ENCODE measurements at places on chromosomes 5 and 9.

GRCh38 chr5:138160706-138161105 lies 17.7 kb downstream of the BRD8 start:
- DNase-seq = no peak

DNA sequence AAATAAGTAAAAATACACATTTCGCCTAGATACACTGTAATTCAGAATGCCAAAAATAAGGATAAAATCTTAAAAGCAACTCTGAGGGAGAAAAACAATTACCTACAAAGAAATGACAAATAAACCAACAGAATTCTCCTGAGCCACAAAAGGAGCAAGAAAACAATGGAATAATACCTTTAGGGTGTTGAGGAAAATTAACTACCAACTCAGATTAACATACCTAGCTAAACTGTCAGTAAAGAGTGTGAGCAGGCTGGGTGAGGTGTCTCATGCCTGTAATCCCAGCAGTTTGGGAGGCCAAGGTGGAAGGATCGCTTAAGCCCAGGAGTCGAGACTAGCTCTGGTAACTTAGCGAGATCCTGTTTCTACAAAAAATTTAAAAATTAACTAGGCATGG lies 81.5 kb downstream of the C9orf50 start:
- no peak for DNase-seq

DNA sequence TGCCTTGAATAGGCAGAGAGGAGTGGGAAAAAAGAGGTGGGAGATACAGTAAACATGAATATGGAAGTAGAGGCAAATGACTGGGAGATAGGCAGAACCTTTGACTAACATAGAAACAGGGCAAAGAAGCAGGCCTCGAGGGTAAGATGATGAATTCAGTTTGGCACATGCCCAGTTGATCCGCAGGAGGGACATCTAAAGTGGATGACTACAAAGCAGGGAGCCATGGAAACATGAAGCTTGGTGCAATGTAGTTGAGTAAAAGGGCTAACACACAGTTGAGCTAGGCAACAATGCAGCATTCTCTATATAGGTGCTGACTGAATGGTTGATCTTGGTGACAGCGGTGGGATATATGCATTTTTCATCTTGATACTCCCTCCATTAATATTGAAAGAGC lies 253.8 kb downstream of the DMRT2 start:
- no peak for DNase-seq

DNA sequence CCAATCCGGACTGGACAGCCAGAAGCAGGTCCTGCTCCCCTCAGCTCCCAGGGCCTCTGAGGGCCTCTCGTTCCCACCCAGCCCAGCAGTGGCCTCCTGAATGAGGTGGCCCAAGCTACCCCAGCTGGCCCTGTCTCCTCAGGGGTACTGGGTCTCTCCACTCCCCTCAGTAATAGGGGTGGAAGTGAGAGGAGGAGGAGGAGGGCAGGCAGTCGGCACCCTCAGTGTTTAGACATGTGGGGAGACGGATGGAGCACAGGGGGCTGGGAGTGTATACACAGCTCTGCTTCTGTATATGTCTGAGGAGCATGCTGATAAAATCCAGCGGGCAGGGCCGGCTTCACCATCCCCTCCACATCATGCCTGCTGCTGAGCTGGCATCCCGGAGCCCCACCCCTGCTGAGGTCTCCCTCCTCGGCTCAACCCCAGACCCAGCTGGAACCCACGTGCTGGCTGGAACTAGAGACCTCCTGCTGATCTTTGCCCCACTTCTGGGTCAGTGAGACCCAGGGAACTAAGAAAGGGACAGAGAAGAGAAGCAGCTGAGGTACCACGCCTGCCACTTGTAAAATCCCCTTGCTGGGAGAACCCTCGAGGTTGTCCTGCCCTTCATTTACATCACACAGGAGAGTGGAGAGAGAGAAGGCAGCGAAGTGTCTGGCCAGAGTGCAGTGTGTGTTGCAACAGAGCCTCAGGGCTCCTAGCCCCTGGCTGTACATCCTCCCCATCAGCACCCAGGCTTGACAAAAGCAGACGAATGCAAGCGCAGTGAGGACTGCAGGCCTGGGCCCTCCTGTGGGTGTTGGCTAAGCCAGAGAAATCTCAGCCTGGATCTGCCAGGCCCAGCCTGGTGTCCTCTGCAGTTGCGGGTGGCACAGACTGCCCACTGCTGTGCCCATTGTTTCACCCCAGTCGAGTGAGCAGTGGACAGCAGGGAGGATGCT lies 77.5 kb downstream of the PSD2 start:
- no peak for DNase-seq

GRCh38 chr5:14357851-14358250 lies 214.7 kb downstream of the TRIO start:
- DNase-seq = no peak

GRCh38 chr5:12624776-12625560 lies 720.7 kb upstream of the CTNND2 start:
- DNase-seq = no peak

- DNase-seq = no peak
Observed at GRCh38 chr9:125904155-125904851, 157.1 kb downstream of the PBX3 start.

GRCh38 chr5:5983261-5983980 lies 394.9 kb downstream of the MED10 start:
- DNase-seq = no peak

GRCh38 chr5:141814064-141814964 lies 63.9 kb downstream of the PCDH1 start:
- peak; percentile 38 for DNase-seq

DNA sequence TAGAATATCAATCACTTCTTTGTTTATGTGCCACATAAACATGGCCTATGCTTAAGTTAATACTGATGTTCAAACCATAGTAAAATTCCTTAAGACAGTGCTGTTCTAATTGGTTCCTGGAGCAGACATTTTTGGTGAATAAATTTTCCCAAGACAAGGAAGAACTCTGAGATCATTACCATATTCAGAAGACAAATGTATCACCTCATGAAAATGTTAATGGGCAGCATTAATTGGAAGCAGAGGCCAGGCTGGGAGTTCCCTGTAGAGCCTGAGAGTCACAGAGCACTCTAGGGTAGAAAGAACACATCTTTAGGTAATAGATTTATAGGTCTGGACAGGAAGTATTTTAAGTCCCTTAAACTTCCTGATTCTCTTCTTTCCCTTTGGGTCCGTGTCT lies 240.2 kb downstream of the MAN2A1 start:
- no peak for DNase-seq

- DNase-seq = no peak
Observed at GRCh38 chr5:31981361-31981945, 192.7 kb downstream of the GOLPH3 start.

DNA sequence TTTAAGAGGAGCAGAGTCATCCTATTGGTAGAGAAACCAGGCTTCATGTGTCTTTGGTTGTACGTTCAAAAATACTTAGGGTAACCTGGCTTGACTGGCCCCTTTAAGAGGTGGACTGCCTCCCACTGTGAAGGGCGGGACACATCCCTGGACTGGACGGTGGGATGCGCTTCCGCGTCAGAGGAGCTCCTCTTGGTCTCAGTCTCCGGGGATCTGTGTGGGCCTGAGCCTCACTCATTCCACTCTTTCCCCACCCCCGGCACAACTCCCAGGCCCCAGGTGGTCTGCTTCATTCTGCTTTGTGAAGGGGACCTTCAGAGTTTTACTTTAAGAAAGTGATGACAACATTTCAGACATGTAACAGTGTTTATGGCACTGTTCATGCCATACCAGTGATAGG lies 601.1 kb downstream of the IRX1 start:
- DNase-seq = no peak

DNA sequence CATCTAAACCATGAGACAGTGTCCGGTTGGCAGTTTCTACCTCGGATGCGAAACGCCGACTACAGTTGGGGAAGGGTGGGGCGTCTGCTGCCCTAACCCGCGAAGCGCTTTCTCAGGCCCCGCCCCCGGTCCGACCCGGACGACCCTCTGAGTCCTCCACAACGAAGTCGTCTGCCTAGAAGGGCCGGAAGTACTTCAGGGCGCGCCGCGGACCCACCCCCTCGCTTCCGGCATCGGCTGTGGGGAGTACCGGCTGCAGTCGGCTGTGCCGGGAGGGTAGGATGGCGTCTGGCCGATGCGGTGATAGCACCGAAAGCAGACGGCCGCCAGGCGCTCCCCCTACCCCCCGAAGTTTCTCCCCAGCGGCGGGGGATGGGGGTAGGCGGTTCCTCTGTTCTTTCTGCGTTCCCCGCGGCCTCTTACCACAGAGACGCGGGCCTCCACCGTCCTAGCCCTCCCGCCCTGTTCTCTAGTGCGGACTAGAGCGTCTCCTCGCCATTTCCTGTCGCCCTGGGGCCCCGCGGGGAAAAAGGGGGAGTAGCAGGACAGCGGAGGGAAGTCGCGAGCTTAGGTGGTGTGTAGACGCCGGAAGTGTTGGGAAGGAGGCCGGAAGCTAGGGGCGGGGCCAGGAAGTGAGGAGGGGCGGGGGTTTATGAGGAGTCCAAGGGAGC lies at the start of gene TRIM41:
Gene TRIM41, plus strand, starts transcription at position 224 of the 671 bp plus-strand sequence. CDS start 719 bp downstream, outside the sequence.
- peak; percentile 96 for DNase-seq

DNA sequence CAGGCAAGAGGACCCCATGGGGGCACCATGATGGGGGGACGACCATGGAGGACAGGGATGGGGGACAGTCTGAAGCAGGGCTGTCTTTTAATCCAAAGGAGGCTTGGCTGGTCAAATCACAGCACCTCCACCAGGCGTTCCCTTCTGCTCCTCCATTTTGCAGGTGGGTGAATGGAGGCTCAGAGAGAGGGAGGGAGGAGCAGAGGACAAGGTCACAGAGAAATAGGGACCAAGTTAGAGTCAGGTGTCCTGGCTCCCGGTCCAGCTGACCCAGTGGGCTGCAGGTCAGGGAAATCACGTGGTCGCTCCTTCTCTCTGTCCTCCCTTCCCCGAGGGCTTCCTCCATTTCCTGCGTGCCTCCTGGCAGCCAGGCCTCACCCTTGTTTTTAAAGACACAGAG lies 156.4 kb upstream of the SMIM23 start:
- DNase-seq = no peak

Data from activated CD4-positive, alpha-beta T cell treated with anti-CD3 and anti-CD28 coated beads for 24 hours (primary cell).